IMR-90 (cell line): ENCODE measurements at places on chromosomes 4 and X.
A peak's percentile ranks its signal among the peaks of the same experiment; 100 is the strongest.

GRCh38 chrX:103417370-103417769, 41.0 kb downstream of the BEX3 start:
- no peak for DNase-seq

DNA sequence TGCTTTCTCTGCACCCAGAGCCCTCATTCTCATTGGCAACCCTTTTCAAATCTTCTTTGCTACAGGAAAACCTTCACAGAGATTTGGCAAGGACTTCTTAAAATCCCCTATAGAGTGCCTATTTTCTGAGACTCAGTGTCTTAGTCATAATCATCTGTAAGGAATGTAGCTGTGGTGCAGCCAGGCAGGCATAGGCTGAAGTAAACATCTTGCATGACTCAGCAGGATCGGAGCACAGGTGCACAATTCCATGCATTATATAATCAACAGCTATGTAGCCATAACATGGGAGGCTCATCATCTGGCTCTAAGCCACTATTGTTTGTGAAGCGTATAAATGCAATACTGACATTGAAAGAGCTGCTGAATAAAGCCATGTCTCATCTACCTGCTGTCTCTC, 368.8 kb downstream of the MAGEE1 start:
- no peak for DNase-seq

DNA sequence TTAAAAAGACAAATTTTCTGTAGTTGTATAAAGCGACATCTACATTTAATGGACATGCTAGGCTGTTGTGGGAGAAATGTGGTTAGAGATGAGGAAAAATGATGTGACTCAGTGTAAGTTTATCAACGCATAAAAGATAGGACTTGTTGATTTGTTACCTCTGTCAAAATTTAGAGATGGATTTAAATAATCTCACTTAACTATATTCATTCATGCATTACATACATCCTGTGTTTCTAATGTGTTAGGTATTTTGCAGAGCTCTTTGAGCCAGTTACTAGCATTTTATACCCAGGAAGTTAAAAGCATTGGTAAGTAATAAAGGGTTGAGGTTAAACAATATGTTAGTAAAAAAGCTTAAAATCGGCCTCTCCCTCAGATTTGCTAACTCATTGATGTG, 34.3 kb downstream of the METAP1 start:
- DNase-seq, result peak; percentile 5

DNA sequence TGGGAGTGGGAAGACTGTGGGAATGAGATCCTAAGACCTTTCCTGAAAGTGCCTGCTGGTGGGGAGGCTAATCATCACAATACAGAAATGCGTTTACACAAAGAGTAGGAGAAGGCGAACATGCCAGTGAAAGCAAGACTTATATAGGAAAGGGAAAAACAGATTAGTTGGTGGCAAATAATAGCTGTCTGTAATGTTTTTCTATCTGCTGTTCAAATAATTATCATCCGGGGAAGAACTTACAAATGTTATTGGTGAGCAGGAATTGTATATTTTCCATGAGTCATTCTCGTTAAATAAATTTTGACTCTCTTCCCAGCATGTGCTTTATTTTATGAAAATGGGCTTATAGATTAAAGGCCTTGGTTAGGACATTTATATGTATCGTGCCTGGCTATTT, 196.5 kb downstream of the ARHGAP10 start:
- DNase-seq, result peak; percentile 76

DNA sequence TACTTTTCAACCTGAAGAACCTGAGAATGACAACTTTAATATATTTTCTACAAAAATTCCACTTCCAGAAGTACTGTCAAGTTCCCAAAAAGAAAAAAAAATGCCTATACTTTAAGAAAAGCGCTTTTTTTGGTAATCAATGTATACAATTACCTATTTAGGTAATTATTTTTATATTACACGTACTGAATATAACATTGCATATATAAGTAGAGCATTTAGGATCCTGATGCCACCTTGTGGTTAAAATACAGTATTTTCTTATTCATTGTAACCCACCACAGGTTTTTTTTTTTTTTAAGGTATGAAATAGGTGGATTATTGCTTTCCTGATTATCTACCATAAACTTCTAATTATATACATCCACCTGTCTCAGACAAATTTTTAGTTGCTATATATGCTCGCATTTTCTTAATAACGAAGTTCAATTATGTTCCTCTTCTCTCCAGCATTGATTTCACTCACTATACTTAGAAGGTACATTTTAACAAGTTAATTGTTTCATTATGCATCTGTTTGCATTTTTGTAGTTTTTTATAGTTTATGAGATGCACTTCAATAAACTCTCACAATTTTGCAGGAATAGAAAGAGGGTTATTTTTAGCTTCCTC, 5.2 kb downstream of the MAP9 start:
- peak; percentile 21 for DNase-seq

GRCh38 chr4:3266076-3266475, 17.1 kb downstream of the MSANTD1 start:
- no peak for DNase-seq

DNA sequence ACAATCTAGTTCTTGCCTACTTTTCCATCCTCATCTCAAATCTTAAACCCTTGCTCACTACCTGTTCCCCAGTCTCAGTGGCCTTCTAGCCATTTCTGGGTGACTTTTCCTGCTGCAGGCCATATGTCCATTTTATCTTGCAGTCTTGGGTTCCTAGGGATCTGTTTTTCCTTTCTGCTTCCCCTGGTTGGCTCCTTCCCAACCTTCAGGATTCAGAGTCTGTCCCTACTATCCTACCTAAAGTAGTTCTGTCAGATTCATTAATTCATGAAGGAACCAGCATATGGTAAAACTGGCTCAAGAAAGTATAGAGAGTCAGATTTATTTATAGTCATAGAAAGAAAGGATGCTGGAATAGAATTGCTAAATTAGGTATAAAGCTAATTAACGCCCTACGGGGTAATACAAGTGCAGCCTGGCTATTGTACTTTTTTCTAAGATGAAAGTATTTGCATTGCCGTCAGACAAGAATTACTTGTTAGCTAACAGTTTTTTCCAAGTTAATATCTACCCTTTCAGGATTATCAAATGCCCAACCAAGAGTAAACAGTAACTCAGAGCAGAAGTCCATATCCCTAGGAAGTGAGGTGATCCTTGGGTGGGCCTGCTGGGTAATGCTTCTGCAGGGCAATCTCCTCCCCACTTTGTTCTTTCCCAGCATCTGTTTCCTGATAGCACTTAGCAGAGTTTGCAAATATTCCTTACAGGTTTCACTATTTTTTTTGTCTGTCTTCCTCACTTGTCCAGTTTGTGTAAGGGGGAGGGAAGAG, 63.6 kb downstream of the REPS2 start:
- no peak for DNase-seq

GRCh38 chrX:112687189-112687691, 7.5 kb upstream of the LHFPL1 start:
- DNase-seq, result peak; percentile 58

GRCh38 chr4:181077341-181077740, 1165.9 kb upstream of the TENM3 start:
- DNase-seq, result no peak

DNA sequence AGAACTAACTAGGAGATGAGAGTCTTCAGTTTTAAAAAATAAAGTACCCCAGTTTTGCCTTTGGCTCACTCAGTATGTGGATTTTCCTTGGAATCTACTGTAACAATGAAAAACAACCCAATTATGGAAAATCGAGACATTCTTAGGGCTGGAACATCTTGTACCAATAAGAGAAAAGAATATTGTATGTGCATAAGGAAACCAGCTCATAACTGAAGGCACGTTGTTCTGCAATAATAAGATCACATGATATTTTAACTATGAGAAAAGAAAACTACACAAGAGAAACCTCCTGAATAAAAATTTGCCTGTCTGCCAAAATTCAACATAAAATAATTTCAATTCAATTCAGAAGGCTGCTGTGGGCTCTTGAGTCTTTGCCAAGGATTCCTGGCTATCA, 261.8 kb upstream of the EDNRA start:
- DNase-seq, result no peak

DNA sequence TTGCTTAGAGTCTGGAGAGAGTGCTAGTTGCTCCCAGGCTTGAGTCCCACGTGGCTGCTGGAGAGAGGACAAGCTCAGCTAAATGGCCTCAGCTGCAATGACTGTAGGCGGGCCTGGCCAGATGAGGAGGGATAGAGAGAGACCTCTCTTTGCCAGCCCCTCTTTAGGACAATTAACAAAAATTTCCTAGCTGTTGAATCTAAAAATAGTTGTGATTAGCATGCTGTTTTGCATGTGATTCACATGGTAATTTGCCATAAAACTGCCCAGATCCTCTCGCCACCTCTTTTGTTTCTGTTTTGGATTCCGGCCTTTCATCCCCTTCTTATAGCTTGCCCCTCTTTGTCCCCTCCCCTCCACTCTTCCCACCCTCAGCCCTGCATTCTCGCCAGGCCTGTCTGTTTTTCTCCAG, 28.9 kb upstream of the PRPS1 start:
- no peak for DNase-seq
